Left ventricle myocardium inferior (tissue), 1 donor: ENCODE measurements at places on chromosomes 3 and 15.

DNA sequence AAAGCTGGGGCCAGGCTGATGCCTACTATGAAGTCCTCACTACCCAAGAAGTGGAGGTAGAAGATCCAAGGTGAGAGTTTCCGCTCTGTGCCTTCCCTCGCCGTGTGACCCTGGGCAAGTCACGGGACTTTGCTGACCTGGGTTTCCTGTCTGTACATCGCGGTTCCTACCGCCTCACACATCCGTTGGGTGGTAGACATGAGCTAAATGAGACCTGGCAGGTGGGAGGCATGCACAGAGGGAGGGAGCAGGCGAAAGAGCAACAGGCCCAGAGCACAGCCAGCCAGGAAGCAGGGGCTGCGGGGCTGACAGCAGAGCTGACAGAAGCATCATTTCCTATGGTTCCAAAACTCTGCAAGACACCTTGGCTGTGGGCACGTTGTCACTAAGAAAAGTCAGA lies 157.3 kb upstream of the BHLHE40 start:
- DNase-seq: no peak

DNA sequence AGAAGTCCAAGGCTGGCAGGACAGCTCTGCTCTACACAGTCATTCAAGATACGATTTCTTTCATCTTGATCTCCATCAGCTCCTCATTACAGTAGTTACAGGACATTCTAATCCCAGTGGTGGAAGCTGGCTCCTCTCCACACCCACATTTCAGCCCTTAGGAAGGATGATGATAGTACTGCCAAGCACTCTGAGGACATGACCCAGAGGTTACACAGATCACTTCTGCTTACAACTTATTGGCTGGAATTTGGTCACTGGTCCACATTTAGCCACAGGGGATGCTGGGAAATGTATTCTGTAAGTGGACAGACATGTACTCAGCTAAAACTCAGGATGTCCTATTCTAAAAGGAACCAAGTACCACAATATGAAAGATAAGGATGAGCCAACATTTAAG lies 77.1 kb downstream of the IQCH start:
- peak; percentile 23 for DNase-seq

- DNase-seq: no peak
These were observed 1042.9 kb downstream of the NTRK3 start for GRCh38 chr15:87213626-87214025.

- no peak for DNase-seq
These were observed 133.6 kb downstream of the NSMCE3 start for GRCh38 chr15:29135702-29136646.

DNA sequence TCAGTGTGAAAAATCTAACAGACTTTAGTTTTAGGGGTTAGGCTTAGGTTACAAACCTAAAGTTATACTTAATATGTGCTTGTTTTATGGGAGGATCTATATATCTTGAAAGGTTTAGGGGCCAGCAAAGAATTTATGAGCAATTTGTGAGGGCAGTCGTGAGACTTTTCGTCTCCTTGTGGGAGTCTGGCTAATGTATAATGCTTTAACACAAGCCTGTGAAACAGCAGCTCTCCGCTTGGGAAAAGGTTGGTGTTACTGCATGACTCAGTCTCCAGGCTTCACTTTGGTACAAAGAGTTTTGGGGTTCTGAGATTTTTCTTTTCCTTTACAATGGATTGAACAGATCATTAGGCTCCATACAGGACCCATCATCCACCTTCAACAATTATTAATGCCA lies 79.0 kb upstream of the MFGE8 start:
- no peak for DNase-seq

DNA sequence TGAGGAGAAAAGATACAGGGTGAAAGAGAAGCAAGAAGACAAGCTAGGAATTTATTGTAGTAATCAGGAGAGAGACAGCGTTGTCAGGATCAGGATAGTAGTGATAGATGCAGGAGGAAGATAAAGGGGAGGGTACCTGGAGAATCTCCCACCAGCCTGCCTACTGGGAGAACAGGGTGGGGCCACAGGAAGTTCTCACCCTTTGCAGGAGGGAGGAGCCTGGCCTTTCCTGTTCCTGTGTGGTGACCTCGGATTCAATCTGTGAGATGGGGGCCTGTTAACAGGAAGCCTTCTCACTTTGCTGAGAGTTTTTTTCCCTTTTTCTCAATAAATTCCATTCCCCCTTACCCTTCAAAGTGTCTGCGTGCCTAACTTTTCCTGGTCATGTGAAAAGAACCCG lies 37.6 kb downstream of the GMPS start:
- no peak for DNase-seq

DNA sequence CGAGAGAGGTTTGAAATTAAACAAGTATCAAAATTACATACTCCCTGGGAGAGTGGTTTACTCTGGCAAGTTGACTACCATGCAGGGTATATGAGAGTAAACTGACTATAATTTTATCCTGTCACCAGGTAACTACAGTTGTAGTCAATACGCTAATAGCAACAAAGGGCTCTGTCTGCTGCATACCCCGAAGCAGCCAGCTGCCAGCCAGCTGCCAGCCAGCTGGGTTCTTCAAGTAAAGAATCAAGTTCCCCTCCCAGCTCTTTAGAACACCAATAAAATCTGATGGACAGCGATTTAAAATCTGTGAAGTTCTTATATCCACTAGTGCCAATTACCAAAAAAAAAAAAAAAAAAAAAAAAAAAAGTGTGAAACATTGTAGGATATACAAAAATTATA lies 417.7 kb upstream of the CFAP20DC start:
- no peak for DNase-seq

- no peak for DNase-seq
These were observed 24.1 kb downstream of the TOPAZ1 start for GRCh38 chr3:44265815-44266214.

DNA sequence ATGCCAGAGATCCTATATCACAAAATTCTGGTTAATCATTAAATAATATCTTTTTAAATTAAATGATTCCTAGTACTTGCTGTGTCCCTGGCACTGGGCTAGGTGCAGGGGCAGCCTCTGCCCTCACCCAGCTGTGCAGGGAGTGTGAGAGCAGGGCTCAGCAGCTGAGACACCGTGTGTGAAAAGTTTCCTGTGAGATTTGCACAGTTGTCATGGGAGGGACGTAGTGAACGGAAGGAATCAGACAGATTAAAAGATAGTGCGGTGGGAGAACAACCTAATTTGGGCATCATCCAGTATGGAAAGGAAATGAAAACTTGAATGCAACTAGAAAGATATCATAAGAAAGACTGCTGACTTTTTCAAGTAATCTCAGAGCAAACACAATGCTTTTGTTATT lies 204.1 kb downstream of the SSR3 start:
- DNase-seq: no peak

DNA sequence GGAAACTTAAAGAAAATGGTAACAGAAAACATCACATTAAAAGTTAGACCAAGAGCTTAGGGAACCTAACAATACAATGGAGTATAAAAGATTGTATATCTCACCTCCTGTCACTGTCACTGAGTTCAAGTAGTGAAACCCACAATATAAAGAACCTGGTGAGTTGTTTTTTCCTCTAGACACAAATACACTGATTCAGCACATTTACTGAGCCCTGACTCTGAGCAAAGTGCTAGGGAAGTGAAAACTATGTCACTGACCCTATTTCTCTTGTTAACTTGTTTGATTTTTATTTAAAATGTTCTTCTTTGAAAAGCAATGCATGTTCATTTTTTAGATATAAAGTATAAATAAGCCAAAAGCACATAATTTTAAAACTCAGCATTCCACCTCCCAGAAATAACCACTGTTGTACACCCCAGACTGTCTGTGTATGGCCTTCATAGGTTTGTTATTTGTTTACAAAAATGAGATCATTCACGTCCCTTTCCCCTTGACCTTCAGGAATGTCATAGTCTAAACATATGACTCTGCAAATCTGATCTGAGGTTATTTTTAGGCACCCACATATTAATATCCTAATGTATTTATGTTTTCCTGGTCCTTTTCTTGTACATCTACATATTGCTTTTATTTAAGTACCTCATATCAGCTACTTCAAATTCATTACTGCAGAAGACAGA lies 69.2 kb upstream of the CSTA start:
- no peak for DNase-seq

DNA sequence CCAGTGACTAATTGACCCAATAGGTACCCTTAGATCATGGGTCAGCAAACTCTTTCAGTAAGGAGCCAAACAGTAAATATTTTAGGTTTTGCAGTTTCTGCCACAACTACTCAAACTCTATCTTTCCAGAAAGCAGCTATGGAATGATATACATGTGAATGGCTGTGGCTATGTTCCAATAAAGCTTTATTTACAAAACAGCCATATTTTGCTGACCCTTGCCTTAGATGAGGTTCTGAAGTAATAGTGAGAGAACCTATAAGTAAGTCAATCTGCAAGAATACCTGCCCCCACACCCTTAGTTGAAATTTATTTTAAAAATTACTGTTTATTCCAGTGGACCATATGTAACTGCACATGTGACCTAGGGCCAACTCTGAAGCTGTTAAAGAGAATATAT lies 134.0 kb downstream of the CMSS1 start:
- DNase-seq: no peak

GRCh38 chr15:40439960-40440742 lies 602 bp upstream of the BAHD1 start:
- peak; percentile 42 for DNase-seq

GRCh38 chr15:70259640-70260508 lies 162.2 kb upstream of the TLE3 start:
- no peak for DNase-seq

- no peak for DNase-seq
These were observed 34.5 kb upstream of the ST3GAL6 start for GRCh38 chr3:98728672-98729071.

DNA sequence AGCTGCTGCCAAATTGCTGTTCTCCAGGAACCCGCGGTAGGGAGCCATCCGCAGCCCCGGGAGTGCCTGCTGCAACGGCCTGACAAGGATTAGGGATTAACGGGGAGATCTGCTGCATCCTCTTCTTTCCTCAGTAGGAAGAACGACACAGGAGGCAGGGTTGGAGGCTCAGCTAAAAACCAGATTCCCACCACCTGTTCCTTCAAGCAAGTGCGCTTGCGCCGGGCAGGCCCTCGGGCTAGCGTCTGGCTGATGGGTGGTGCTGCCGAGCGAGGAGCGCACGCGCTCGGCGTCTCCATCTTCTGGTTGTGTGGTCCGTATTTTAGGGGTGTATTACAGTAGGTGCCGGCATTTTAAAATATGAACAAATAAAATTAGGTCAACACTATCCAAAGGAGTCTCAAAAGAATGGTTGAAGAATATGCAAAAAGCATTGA lies 25.4 kb upstream of the SLC25A26 start:
- peak; percentile 57 for DNase-seq

- peak; percentile 74 for DNase-seq
These were observed 613.4 kb downstream of the MCTP2 start for GRCh38 chr15:94844538-94845389.

DNA sequence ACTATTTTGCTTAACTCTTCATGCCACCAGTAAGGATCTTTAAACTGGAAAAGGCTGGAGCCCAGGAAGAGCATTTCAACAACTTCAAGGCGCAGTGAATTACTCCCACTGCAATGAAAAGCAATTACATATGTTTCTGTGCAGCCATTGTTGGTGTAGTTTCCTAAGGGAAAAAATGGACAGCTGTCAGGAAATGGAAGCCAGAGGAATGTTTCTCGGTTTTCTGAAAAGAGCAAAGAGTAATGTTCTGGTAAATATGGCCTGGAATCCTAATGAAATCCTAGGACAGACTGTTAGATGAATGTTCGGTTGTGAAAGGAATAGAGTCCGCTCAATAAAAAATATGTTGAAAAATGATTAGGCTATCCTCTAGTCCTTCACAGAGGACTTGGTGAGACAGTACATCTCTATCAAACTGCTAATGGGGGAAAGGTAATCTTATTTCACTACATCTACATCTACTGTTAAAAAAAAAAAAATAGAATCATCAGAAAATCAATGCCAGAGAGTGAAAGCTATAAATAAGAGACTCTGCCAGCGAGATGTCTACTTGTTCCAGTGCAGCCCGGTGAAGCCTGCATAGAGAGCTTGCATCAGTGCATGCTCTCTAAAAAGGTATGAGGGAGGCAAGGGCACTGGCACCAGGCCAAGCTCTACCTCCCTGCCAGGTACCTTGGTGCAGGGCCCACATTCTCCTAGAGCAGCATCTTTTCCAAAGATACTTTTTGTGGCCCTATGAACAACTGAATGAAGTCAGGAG lies 68.2 kb upstream of the TJP1 start:
- DNase-seq: no peak

- DNase-seq: no peak
These were observed 121.0 kb downstream of the TFDP2 start for GRCh38 chr3:142028243-142028777.

DNA sequence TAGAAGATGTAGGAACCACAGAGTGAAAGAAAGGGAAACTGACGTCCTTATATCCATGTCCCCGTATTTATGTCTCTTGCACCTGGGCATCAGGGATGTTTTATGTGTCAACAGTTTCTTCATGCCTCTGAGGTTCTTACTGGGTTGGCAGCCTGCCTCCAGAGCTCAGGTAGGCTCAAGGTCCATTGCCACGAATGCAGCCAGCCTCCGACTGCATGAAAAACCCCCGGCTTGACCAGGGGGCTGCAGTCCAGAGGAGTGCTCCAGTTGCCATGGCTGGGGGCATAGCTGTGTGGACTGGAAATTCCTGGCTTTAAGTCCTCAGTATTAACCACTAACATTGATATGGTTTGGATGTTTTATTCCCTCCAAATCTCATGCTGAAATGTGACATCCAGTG lies 2.8 kb upstream of the CSPG5 start:
- no peak for DNase-seq

GRCh38 chr3:124295362-124295761 lies 303.4 kb upstream of the ROPN1 start:
- no peak for DNase-seq

DNA sequence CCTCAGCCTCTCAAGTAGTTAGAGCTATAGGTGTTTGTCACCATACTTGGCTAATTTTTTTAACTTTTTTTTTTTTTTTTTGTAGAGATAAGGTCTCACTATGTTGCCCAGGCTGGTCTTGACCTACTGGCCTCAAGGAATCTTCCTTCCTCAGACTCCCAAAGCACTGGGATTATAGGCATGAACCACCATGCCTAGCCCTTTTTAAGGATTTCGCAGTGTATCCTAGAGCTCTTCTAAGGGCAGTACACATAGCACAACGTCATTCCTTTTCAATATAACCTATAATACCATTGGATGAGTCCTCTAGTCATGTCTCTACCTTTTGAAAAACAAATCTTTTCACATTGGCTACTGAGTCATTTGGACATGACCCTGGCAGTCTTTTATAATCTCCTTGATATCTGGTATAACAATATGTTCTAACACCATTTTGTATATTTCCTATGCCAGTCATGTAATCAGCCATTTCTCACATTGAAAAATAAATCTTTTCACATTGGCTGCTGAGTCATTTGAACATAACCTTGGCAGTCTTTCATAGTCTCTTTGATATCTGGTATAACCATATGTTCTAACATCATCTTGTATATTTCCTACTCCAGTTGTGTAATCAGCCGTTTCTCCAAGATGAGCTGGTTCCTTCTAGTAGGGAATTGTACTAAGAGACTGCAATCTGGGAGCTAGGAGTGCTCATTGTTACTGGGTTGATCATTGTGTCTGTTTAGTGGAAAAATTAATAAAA lies 944.7 kb downstream of the MCTP2 start:
- DNase-seq: no peak
